ENCODE measurements at places on chromosomes 12 and 14.

- no peak for DNase-seq
Observed at GRCh38 chr12:128982933-128983332, 129.7 kb downstream of the GLT1D1 start.

- peak; percentile 88 for DNase-seq
Observed at GRCh38 chr14:61608245-61609165, 86.8 kb upstream of the HIF1A start.

DNA sequence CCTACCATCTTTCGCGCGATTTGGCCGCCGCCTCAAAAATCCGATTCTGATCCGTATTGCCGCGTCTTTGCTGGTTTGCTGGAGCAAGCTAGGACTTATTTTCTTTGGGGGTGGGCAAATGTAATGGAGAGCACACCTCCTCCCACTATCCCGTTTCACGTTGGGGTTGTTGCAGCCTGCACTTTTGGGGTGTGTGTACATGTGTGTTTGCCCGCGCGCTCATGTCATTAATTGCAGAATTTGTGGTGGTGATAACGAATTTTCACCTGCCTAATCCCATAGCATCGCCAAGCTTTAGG is 657 bp downstream of the METAP2 start:
- DNase-seq, result peak; percentile 6

GRCh38 chr12:55922126-55922525 is 5.6 kb downstream of the PYM1 start:
- DNase-seq, result no peak

- peak; percentile 22 for DNase-seq
Observed at GRCh38 chr12:131988054-131988796, 38.5 kb downstream of the EP400 start.

GRCh38 chr12:47147739-47148138 is 68.0 kb upstream of the AMIGO2 start:
- no peak for DNase-seq

- no peak for DNase-seq
Observed at GRCh38 chr12:3998397-3998796, 125.2 kb upstream of the PARP11 start.

GRCh38 chr12:49147384-49147783 is 16.2 kb upstream of the TUBA1B start:
- DNase-seq, result no peak

GRCh38 chr14:70718383-70719118 is 76.8 kb downstream of the TTC9 start:
- no peak for DNase-seq

GRCh38 chr14:79279645-79280597 is 931.4 kb downstream of the DIO2 start:
- no peak for DNase-seq

DNA sequence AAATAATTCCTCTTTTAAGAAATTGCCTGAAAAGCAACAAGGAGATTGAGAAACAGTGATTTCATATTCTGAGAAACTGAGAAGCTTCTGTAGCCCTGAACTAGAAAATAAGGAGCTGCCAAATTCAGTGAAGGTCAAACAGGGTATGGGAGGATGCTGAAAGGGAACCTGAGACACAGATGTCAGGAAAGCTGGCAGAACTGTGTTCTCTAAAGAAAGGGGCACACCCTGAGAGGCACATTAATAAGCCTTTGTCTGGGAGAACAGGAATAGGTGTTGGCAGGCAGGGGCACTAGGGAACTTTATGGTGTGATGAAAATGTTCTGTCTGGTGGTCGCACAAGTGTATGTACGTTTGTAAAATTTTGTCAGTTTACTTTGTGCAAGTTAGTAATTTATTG is 29.6 kb downstream of the VRK1 start:
- DNase-seq, result no peak

DNA sequence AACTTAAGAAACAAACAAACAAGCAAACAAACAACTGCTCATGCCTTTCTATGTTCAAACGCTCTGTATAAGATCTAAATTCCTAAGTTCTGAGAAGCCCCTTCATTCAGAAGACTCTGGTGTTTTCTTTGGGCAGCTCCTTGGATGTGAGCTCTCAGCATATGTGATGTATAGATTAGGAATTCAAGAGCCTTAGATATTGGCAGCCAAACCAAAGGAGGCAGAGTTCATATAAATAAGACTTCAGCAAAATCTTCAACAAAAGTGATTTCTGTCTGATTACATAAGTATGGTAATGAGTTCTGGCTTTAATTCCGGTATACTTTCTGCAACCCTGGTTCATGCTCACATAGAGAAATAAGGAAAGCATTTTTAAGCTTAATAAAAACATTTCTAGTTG is 145.6 kb downstream of the DYRK2 start:
- DNase-seq, result no peak

DNA sequence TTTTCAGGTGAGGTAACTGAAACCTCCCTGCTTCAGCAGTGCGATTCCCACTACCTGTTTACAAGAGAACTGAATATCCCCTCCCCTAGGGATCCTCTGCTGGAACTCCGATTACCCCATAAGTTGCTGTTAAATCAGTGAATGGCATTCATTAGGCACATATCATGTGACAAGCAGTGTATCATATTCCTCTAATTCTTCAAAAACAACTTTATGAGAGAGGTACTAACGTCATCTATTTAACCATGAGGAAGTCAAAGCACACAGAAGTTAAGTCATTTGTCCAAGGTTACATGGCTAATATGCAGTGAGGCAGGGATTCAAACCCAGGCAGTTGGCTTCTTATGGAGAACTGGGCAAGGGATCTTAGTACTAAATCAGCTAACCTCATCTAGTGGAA is 43.9 kb upstream of the PCED1B start:
- DNase-seq, result no peak

GRCh38 chr14:49687942-49688700 is at the start of gene POLE2:
Gene POLE2, minus strand, starts transcription at chr14:49688214. Its CDS starts 11 bp downstream, at chr14:49688203.
- DNase-seq, result peak; percentile 46

DNA sequence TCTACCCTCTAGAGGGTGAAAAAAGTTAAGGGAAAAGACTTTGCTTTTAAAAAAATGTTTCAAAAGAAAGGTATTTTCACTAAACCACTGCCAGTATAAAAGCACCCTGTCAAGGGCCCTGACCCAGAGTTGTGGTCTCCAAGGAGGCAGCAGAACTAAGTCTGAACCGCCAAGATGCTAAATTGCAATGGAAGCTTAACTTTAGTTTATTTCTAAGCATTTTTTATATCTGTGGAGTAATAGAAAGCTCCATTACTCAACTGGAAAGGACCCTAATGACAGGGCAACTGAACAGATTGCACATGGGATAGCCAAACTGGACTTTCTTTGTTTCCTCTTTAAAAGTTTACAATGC is 379.8 kb downstream of the NAV3 start:
- DNase-seq, result no peak

DNA sequence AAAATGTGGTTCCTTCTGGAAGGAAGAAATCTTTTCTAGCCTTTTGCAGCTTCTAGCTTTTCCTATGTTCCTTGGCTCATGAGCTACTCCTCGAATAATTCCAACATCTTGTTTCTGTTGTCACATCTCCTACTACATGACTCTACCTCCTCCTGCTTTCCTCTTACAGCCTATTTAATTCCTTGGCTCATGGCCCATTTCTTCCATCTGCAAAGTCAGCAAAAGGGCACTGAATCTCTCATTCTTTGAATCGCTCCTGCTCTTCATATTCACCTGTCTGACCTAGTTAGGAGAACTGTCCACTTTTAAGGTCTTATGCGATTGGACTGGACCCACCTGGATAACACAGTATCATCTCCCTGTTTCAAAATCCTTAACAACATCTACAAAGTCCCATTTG is 15.8 kb downstream of the PRKD1 start:
- DNase-seq, result no peak

- no peak for DNase-seq
Observed at GRCh38 chr12:33708935-33709334, 269.3 kb upstream of the SYT10 start.

GRCh38 chr12:123105211-123105826 is 45.6 kb downstream of the PITPNM2 start:
- DNase-seq, result no peak

GRCh38 chr12:117011988-117012805 is 87.0 kb downstream of the TESC start:
- no peak for DNase-seq

GRCh38 chr14:106187216-106187615 is 660.8 kb downstream of the TMEM121 start:
- no peak for DNase-seq

DNA sequence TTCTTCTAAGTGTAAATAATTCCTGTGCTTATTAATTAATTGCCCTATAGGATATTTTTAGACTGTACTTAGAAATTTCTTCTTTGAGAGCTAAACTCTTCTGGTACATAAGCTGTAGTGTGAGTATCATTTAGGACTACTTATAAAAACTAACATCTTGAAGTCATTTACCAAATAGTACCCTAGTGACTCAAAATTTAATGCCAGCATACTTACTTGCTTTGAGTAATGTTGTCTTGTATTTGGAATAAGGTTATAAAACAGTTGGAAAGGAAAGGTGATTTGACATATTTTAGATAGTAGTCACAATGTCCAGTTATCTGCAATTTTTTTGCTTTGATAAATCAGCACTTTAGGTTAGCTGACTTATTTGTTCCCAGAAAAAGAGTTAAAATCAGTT is 39.1 kb downstream of the SPATA7 start:
- DNase-seq, result no peak

DNA sequence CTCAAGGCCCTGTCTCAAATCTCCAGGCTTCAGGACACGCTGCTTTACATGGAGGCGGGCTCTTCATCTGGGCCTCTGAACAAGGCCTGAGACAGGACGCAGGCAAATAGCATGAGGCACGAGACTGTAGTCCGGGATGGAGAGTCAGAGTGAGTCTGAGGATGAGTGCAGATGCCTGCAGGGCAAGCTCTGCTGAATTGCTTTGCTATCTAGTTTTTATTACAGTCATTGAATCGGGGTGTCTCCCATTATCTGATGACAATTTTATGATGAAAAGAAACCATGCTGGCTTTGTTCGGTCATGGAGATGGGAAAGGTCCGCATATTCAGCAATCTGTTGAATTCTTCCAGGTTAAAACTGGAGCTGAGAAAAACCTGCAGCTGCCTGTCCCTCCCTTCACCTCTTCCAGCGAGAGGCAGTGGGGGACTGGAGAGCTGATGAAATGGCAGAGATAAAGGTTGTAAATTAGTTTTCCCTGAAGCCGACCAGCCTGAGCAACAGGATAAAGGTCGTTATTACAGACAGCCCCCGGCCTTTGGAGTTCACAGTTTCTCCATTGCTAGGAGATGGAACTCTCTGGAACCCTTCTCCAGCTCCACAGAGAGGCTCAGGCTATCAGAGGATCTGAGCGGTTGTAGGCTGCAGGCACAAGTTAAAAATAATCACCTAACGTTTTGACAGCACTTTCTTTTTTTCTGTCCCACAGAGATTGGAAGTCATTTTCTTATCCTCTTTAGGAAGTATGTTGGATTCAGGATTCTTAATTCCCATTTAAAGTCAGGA is 1.3 kb upstream of the ADGRD1 start:
- DNase-seq, result no peak

DNA sequence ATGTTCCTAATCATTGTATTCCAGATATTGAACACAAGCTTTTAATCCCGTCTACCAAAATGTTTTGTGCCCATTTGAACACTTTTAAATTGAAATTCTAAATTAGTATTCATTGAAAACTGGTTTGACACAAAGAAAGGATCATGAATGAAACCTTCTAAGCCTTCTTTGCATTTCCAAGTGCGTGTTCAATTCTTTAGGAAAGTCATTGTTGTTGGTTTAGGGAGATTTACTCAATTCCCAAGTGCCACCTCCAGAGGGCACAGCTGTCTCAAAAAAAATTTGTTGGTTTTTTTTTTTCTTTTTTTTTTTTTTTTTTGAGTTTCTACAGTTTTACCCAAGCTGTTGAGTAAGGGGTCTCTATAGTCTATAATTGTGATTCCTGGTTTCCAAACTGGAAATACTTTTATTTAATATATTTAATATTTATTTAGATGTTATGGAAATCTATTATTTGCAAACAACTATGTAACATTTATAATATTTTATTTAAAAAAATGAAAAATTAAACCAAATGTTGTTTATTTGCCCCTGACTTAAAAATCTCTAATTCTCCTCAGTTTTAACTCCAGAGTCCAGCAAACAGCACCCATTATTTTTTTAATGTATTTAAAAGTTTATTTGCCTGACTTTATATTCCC is 79.9 kb downstream of the NEDD1 start:
- DNase-seq, result peak; percentile 55

DNA sequence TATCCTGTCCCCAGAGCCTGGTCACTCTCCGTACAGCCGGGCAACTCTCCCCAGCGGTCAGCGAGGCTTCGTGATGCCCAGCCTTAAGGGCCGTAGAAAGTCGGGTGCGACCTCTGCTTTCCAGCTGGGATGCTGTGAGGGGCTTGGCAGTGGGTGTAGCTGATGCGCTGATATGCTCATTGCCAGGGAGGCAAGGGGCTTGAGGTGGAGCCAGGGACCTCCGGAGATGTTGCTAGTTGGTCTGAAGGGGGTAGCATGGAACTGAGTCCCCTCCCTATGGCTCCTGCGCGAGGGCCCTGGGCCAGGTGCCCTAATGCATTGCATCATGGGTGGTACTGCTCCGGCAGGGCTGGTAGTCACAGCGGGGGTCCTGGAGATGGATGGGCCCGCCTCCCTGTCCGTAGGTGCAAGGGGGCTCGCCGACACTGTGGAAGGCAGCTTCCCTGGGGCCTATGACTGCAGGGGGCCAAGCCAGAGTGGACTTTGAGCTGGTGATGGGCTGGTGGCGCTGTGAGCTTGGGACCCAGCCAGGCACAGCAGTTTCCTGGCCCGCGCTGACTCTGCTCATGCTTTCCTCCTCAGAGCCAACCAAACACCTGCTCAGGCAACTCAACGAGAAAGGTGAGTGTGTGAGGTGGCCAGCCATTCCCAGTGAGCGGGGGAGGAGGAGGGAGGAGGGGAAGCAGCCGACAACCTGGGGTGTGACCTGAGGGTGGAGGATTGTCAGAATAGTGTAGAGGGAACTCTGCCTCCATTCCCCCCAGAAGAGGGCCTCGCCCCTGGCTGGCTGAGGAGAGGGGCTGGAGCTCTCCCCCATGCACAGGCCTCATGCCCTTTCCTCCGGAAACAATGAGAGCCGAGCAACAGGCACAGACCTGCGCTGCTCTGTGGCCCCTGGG is 32.3 kb downstream of the PLEKHG3 start:
- no peak for DNase-seq

DNA sequence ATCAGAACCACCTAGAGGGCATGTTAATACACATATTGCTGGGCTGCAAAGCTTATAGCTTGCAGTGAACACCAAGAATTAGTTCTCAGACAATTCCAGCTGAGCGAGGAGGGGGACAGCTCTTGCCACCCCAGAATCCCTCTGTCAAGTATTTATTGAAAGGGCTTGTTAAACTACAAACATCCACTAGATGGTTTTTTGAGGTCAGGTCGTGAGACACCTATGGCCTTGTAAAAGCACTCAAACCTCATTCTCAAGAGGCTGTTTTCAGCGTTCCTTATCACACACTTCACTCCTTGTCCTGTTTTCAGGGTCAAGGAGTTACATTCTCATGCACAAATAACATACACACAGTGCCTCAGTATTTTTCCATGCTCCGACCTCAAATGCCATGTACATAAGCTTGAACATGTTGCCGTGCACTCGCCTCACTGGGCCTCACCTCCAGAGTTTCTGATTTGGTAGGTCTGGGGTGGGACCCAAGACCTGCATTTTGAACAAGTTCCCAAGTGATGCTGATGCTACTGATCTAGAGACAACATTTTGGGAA is 98.8 kb upstream of the PTPRR start:
- no peak for DNase-seq

GRCh38 chr12:96194971-96195844 is 1.0 kb downstream of the ELK3 start:
- DNase-seq, result peak; percentile 57

GRCh38 chr12:68291396-68292036 is 38.1 kb upstream of the IL22 start:
- no peak for DNase-seq

- no peak for DNase-seq
Observed at GRCh38 chr12:89262855-89263552, 89.3 kb downstream of the DUSP6 start.

Data from pons (tissue), 1 donor.